Activated CD4-positive, alpha-beta T cell treated with anti-CD3 and anti-CD28 coated beads for 36 hours (primary cell): ENCODE measurements at places on chromosomes 2 and 18. TPM values are rescaled to one million over a fixed set of nuclear protein-coding genes. Genes with fewer than 3 reads are reported as not detected.

Gene ALPP
- total RNA-seq = not detected

Gene IL1RN
- total RNA-seq = 4.8 TPM

- H3K27ac ChIP-seq = no peak overlapping the region
- H3K27me3 ChIP-seq = no peaks in the 10 kb centered on the region
- peaks cover 55% of the 10 kb centered on the region for H3K4me1 ChIP-seq
- DNase-seq = no peak
- no peak overlapping the region for H3K4me3 ChIP-seq
Observed at GRCh38 chr2:190670182-190670946, 21.5 kb downstream of the NAB1 start.

DNA sequence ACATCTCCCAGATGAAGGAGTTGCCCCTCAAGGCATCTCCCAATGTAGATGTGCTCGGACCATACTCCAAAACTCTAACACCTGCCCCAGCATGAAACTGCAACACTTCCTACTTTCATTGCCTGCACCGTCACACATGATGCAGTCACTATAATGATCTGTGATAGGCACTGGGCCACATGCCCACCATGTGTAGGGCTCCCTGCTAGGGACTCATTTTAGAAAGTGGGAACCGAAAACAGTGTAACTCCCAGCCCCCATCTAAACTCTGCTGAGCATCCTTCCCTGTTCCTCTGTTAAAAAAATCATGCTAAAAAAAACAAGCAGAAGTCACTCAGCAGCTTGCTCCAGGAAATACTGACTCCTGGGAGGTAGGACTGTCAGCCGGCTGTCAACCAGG, 496.1 kb upstream of the RAB6C start:
- DNase-seq = no peak
- H3K36me3 ChIP-seq = no peaks in the 10 kb centered on the region
- H3K4me1 ChIP-seq = no peaks in the 10 kb centered on the region
- H3K4me3 ChIP-seq = no peak overlapping the region

Gene ILKAP
- 39.2 TPM for total RNA-seq

- no peak overlapping the region for H3K4me3 ChIP-seq
- H3K27me3 ChIP-seq = no peaks in the 10 kb centered on the region
- H3K27ac ChIP-seq = no peak overlapping the region
- no peaks in the 10 kb centered on the region for H3K36me3 ChIP-seq
- no peaks in the 10 kb centered on the region for H3K4me1 ChIP-seq
Observed at GRCh38 chr2:225190987-225191386, 148.7 kb upstream of the DOCK10 start.

Gene CIDEA
- not detected for total RNA-seq

- peak overlapping the region; percentile 83 for H3K4me3 ChIP-seq
- peaks cover 68% of the 10 kb centered on the region for H3K4me1 ChIP-seq
- peak; percentile 40 for DNase-seq
- peaks cover 36% of the 10 kb centered on the region for H3K36me3 ChIP-seq
- H3K27me3 ChIP-seq = no peaks in the 10 kb centered on the region
Observed at GRCh38 chr2:233354971-233355574, 779 bp downstream of the DGKD start.

Gene ST8SIA5
- not detected for total RNA-seq

Gene EGR4
- total RNA-seq = 0.41 TPM

DNA sequence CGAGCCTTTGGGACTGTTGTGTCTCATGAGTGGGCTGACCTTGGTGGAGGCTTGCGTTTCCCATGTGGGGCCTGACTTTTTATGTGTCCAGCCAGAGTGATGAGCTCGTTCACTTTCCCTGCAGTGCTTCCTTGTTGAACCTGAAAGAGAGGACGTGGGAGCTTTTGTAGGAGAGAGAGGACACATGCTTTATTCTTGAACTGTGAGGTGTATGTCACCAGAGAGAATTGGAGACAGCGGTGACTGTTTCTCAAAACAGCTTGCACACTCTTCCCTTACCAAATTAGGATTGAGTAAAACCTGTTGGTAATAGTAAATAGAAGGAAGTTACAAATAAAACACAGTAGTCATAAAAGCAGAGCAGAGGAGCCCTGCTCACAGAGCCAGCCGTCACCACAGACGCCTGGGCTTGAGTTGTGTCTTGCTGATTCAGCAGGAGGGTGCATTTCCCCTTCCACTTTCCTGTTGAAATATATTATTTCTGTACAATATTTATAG, 60.7 kb downstream of the INPP4A start:
- DNase-seq = peak; percentile 61
- H3K27ac ChIP-seq = peak overlapping the region; percentile 56
- peaks cover 8% of the 10 kb centered on the region for H3K36me3 ChIP-seq

- no peaks in the 10 kb centered on the region for H3K27me3 ChIP-seq
- H3K4me3 ChIP-seq = no peak overlapping the region
- no peak overlapping the region for H3K27ac ChIP-seq
Observed at GRCh38 chr2:72211350-72211749, 63.7 kb upstream of the CYP26B1 start.

DNA sequence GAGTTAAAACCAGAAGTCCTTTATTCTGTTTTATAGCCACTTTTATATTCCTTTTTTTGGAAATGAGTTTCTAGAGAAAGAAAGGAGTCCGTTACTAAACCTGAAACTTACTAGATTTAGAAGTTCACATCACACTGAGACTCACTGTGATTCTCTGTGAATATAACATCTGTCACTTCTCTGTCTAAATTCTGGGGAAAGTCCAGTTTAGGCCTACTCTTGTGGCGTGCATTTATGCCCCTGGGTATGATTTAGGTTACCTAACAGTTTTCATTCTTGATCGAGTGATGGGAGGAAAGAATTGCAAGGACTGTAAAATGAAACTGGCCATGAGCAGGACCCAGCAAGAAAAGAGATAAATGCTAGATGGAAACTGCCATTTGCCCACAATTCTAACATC, 449.6 kb downstream of the SPAG16 start:
- H3K4me3 ChIP-seq = no peak overlapping the region
- DNase-seq = no peak
- no peaks in the 10 kb centered on the region for H3K4me1 ChIP-seq
